NCI-H2107 (cell line): ENCODE measurements at places on chromosomes 4 and X.

DNA sequence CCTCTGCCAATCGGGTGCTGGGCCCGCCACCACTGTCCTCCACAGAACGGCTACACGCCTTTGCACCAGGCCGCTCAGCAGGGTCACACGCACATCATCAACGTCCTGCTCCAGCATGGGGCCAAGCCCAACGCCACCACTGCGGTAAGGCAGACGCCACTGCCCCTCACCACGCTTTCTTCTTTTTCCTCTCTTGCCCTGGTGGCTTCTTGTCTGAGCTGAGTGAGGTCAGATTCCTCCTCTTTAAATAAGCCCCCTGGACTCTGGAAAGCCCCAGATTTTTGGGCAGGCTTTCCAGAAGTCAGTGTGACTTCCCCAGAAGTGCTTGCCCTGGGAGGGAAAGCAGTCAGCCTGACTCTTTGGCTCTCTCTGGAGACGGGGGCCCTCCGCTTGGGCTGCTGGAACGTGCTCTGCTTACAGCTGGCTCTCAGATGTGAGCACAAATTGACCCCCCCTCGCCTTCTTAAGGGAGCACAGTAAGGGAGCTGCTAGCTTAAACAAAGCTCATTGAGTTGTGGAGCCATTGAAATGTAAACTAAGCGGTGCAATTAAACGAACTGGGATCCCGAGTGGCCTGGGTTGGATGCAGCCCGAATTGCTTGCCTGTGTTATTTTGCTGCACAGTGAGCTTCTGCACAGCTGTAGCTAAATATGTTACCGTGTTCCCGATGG, 243.1 kb downstream of the ANK2 start:
- peak; percentile 2 for DNase-seq

- DNase-seq = peak; percentile 2
These were observed 989 bp upstream of the PCDH10 start for GRCh38 chr4:133147921-133148689.

GRCh38 chrX:133559909-133560308, 144.6 kb upstream of the GPC4 start:
- DNase-seq = no peak

DNA sequence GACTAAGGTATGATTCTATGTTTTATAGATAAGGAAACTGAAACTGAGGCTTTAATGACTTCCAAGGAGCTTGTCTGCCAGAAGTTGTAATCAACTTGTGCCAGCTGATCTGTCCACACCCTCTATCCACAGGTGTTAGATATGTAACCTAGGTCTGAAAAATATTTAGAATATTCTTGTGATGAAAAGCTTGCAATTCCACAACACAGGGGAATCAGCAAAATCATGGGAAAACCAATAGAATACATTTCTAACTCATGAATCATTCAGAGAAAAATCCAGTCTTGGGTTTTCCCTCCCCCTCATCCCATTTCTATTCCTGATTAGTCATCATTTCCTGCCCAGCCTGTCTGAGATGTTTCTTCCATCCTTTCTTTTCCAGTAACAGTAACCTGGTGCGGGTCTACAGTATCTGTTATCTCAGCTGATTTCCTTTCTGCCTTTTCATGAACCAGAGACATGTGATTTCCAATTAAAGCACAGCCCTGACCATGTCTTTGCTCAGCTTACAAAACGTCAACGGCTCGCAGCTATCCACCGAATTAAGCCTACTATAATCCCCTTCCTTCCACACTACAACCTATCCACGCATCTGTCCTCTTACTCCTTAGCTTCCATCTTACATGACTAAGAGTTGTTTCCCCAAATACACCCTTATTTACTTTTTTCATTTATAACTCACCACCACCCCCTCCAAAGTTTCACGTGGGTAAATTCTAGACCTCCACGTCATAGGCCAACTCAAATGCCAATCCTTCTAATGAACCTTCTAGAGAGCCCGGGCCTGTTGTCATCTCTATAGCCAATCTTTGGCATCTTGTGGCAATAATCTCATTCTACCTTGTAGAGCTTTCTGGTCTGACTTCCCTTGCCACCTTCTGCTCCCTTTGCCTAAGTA, 961 bp upstream of the NOCT start:
- no peak for DNase-seq

DNA sequence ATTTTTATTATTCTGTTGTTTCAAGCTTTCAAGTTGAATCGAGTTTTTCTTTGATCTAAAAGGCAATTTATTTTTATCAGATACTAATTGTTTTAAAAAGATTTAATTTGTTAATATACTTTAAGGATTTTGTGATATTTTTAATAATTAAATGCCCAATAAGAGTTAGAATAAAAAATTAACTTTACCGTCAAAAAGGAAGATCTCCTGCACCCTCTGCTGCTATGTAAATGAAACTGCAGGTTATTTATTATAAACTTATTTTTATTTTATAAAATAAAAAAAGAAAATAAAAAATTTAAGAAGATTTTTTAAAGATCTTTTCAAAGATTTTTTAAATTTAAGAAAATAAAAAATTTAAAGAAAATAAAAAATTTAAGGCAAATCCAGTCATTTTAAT, 166.1 kb downstream of the CCSER1 start:
- DNase-seq = no peak

GRCh38 chr4:153502584-153502983, 36.4 kb downstream of the TMEM131L start:
- no peak for DNase-seq
